ENCODE measurements at places on chromosomes 4 and X.
A peak's percentile ranks its signal among the peaks of the same experiment; 100 is the strongest.

- no peak for DNase-seq
These were observed 47.6 kb downstream of the THOC2 start for GRCh38 chrX:123685232-123685631.

GRCh38 chr4:1323635-1324442 lies 23.2 kb upstream of the UVSSA start:
- DNase-seq = no peak

GRCh38 chr4:102143433-102143832 lies 201.8 kb downstream of the SLC39A8 start:
- DNase-seq = no peak

- DNase-seq = no peak
These were observed 169.9 kb upstream of the RBPJ start for GRCh38 chr4:26150948-26151347.

DNA sequence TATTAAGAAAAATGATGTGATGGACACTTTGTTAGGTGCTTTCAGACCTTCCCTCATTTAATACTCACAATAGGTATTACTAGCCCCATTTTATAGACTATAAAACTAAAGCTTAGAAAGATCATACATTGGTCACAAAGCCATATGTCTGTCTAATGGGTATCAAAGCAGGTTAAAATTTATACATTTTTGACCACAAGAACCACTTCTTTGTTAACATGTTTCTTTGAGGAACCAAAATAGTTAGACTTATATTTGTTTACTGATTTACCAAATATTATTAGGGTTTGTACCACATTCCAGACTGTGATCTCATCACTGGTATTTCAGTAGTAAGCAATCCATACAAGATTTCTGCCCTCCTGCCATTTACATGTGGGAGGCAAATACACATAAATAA lies 363.3 kb downstream of the NAF1 start:
- DNase-seq = no peak

DNA sequence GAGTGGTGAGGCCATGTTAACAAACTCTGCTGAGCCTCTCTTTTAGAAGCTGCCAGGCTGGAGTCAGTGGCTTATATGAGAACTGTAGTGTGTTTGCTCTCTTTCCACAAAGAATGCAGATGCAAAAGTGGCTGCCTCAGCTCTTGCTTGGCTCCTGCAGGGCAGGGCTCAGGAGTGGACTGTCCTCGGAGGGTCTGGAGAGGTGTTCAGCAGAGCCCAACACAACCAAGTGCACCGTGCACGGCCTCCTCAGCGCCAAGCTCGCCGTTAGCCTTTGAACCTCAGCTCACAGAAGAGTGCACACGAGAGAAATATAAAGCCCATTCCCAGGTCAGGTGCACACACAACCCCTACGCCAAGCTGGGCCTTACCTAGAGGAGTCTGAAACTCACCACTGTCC lies 82.8 kb downstream of the C4orf51 start:
- no peak for DNase-seq

- DNase-seq = no peak
These were observed 196.8 kb upstream of the ATP6AP2 start for GRCh38 chrX:40383969-40384368.

- no peak for DNase-seq
These were observed 17.2 kb upstream of the SPRY1 start for GRCh38 chr4:123379392-123379791.

DNA sequence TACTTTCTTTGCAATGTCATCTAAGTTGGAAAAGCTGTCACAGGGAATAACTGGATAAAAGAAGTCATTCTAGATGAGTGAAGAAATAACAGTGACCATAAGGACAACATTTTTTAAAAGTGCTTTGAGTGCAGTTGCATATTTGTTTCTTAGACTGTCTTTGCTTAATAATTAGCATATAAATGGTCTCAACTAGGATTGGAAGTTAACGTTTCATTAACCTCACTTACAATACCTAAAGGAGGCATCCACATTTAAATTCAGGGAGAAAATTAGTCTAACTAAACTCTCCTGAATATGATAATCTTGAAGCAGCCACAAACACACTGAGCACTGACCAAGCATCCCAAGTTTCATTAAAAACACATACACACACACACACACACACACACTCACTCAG lies 780.7 kb downstream of the PCDH18 start:
- DNase-seq = no peak

DNA sequence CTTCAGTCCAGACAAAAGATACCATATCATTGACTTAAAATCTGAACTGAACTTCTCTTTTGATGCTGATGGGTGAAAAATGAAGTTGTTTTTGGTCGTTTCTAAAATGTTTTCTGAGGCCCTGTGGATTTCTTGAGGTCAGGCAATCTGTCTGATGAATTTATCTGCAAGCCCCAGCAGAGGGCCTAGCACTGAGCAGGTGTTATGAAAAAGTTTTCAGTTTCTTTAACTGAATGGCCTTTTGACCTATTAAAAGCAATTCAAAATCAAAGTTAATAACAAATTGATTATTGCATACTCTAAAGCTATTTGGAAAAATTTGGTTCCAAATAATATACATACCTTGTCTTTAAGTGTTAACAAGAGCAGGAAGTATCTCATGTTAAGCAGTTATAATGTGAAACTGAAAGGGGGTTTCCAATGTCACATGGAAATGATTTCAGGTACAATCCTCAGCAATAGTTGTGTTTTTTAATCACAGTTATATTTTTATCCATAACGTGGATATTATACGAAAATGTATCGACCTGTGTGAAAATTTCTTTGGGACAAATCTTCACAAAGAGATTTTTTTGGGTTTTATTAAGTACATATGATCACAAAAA lies 285.0 kb downstream of the SPANXN1 start:
- no peak for DNase-seq

GRCh38 chr4:109183931-109184490 lies 118.4 kb downstream of the COL25A1 start:
- DNase-seq = no peak

GRCh38 chr4:150573534-150573933 lies 8.4 kb upstream of the MAB21L2 start:
- DNase-seq = no peak

DNA sequence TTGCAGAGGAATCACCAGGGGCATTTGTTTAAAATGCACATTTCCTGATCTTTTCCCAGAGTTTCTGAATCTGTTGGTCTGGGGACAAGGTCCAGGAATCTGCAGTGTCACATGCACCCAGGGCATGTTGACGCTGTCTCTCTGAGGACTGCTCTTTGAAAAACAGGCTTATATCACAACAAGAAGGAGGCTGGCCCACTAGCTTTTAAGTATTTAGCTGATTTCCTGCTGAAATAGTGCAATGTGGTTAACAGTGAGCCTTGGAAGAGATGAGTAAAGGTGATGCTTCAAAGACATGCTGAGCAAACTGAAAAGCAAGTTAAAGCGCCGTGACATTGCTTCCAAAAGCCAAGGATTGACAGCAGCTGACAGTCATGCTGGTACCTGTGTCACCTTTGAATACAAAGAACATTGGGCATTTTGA lies 18.6 kb upstream of the SEPSECS start:
- no peak for DNase-seq

GRCh38 chr4:26687728-26688127 lies 103.8 kb downstream of the TBC1D19 start:
- DNase-seq = no peak

GRCh38 chr4:60709061-60709460 lies 491.1 kb upstream of the ADGRL3 start:
- DNase-seq = no peak

- no peak for DNase-seq
These were observed 39.3 kb downstream of the HMX1 start for GRCh38 chr4:8832113-8832915.

DNA sequence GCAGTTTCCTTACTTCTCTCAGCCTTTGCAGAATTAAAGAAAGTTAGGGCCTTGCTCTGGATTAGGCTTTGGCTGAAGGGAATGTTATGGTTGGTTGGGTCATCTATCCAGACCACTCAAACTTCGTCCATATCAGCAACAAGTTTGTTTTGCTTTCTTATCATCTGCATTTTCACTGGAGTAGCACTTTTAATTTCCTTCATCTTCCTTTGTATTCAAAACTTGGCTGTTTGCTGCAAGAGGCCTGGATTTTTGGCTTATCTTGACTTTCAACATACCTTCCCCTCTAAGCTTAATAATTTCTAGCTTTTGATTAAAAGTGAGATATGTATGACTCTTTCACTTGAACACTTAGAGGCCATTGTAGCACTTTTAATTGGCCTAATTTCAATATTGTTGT lies 126.7 kb upstream of the CENPE start:
- no peak for DNase-seq

DNA sequence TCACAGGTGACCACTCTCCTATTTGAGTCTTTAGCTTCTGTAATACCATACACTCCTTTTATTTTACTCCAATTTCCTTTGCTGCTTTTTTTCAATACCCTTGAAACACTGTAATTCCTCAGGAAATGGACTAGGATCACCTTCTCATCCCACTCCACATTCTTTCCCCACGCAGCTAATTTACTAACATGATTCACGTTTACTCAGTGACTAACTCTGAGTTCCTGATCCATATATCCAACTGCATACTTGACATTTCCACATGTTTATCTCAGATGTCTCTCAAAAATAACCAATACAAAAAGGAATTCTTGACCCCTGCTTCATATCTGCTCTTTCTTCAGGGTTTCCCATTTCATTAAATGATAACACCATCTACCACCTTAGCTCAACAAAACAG lies 19.9 kb downstream of the RPS6KA6 start:
- DNase-seq = no peak

DNA sequence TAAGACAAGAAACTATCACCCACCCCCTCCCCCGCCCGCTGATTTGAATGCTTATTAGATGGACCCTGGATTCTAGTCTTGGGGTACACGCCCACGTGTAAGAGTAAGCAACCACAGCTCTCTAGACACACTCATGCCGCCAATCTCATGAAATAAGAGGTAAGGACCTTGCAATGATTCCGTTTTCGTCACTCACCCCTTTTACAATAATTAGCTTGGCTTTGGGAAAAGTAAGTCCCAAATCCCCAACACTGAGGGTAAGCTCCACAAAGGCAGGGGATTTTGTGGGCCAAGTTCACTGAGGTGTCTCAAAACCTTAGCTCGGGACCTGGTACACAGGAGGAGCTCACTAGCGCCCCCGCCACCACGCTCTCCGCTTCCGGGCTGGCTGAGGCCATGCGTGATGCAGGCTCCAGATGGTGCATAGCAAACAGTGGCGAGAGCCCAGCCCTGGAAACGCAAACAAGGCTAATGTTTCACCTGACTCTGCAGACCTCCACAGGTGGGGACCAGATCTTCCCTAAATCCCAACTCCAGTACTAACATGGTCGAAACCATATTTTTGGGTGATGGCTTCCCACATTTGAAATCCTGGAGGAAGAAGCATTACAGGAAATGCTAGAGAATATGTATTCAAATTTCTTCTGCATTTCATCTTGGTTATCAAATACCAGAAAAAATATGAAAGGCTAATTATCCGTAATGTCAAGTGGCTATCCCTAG lies 4.1 kb downstream of the PLAC8 start:
- DNase-seq = peak; percentile 83

DNA sequence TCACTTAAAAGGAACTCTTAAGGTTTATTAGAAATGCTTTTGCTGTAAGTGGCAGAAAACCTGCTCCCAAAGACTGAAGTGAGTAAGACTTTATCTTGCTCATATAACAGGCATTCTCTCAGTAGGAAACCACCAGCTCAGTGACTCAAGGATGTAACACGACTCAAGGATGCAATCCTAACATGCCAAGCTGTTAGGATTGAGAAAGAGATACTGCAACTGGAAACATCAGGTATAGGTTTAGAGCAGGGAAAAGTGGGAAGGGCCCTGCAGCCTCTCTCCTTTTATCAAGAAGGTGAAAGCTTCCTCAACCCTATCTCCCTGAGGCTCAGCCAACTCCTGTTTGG lies 11.9 kb upstream of the SLC9A7 start:
- no peak for DNase-seq

- peak; percentile 1 for DNase-seq
These were observed 200.9 kb upstream of the MID1 start for GRCh38 chrX:10821293-10821692.

DNA sequence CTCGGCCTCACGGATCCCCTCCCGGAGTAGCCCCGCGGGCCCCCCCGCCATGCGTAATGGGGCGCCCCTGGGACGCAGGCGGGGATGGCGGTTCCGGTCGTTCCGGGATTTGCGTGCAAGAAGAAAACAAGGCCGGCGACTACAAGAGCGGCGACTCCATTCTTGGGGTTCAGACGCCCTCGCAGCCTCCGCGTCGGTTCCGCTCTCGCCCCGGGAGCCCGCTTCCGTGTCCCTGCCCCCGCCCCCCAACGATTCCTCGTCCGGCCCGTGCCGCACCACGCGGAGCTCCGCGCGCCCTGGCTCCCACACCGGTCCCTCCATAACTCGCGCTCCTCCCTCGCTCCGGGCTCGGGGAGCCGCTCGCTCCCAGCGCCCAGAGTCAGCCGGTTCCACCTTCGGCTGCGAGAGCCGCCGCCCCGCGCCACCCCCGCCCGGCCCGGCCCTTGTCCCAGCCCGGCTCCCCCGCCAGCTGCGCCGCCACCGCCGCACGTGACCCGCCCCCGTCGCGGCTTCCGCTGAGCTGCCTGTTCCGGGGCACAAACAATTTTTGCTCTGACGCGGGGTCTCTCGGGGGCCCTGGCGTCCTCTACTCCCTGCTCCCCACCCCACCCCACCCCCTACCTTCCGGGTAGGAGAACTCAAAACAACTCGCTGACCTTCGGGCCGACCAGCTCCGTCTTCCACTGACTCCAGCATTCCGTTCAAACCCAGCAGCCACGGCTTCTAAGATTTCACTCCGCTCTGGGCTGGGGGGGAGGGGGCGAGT lies 78.8 kb upstream of the BCOR start:
- peak; percentile 71 for DNase-seq

DNA sequence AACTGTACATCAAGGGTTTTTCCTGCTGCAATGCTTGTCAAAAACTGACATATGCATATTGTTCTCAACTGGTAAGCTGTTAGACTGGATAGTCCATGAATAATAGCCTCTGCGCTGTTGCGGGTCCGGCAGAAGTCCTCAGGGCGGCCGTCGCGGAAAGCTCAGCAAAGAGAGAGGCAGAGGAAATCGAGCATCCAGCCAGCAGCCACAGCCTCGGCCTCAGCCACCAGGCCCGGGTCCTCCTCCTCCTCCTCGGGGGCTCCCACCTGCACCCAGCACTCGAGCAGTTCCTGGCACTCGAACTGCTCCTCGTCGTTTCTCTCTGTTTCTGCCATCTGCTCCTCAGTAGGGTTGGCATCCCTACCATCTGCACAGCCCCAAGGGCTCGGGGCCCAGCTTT lies 53.7 kb downstream of the UPRT start:
- no peak for DNase-seq

GRCh38 chrX:7889135-7889534 lies 38.1 kb downstream of the PNPLA4 start:
- no peak for DNase-seq

- no peak for DNase-seq
These were observed 13.5 kb downstream of the DCHS2 start for GRCh38 chr4:154478128-154478527.

- no peak for DNase-seq
These were observed 17.8 kb downstream of the TRIM2 start for GRCh38 chr4:153221783-153222706.

GRCh38 chr4:54100595-54101189 lies 729 bp downstream of the GSX2 start:
- no peak for DNase-seq

DNA sequence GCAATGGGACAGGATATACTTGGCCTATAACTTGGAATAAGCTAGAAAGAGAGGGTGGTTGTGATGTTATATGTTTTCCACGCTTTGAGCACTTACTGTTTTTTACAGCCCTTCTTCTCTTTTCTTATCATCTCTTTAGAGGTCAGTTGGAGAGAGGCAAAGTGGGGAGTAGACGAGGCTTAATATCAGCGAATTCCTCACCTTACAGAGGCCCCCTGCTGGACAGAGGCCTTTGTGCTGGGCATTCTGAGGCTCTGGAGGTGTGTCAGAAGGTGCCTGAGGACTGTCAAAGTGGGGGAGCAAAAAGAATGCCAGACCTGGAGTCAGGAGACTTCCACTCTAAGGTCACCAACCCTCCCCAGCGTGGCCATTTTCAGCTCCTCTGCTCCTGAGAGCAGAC lies 42.5 kb downstream of the MAMLD1 start:
- peak; percentile 25 for DNase-seq
